Activated gamma-delta T cell treated with Interleukin-2 at 50 U/mL for 16 hours (primary cell): ENCODE measurements at places on chromosomes 2 and 18.

DNA sequence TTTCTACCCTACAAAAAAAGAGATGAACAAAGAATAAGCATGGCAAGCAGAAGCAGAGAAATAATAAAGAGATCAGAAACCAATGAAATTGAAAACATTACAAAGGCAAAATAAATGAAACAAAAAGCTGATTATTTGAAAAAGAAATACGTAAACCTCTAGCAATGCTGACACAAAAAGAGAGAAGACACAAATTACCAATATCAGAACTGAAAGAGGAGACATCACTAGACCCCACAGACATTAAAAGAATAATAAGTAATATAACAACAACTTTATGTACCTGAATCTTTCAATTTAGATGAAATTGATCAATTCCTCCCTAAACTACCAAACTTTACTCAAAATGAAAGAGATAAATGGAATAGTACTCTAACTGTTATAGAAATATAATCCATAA is 75.9 kb downstream of the TMEM163 start:
- DNase-seq: no peak

- no peak for DNase-seq
These were observed 58.3 kb upstream of the GALNT3 start for GRCh38 chr2:165852394-165852793.

DNA sequence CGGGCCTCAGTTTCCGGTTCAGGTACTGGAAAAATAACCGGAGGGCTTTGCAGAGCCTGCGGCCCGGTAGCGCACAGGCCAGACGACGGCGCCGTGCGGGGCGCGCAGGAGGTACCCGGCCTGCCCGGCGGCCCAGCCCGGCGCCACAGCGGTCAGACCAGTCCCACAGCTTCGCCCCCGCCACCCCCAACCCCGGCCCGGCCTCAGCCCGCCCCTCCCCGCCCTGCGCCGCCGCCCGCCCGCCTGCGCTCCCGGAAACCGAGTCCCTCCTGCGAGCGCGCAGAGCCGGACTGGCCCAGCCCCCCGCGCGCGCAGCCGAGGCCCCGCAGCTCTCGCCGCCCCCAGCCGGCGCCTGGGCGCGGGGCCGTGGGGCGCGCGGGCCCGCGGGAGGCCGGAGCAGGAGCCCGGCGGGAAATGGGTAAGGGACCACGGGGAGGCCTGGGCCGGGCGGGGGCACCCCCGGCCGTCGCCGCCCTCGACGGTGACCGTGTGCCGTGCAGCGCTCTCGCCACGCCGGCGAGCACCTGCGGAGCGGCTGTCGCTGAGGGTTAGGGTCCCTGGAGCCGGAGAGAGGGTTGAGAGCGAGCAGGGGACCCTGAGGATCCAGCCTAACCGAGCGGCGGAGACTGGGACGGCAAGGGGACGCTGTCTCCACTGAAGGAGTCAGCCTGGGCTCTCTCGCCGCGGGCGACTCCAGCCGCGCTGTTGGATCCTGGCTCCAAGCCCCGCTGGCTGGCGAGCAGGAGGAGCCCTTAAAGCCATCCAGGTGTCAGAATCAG is 16.5 kb upstream of the PSD4 start:
- peak; percentile 38 for DNase-seq

DNA sequence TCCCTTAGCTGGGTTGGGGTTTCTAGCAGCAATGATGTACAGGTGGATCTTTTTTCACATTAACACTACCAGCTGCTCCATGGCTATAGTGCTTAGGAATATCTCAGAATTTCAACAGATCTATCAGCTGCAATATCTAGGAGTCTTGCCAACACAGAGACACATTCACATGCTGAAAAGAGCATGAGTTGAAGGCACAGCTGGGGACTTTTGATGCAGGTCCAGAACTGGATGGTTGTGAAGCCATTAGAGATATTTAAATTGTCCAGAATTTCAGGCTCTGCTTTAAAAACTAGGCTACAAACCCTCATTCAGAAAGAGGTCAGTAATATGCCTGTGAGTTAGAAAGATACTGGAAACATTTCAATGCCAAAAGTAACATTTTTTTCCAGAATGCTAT is 122.2 kb upstream of the CCDC195 start:
- no peak for DNase-seq

- DNase-seq: no peak
These were observed 2.1 kb upstream of the TANC1 start for GRCh38 chr2:158966312-158966711.

DNA sequence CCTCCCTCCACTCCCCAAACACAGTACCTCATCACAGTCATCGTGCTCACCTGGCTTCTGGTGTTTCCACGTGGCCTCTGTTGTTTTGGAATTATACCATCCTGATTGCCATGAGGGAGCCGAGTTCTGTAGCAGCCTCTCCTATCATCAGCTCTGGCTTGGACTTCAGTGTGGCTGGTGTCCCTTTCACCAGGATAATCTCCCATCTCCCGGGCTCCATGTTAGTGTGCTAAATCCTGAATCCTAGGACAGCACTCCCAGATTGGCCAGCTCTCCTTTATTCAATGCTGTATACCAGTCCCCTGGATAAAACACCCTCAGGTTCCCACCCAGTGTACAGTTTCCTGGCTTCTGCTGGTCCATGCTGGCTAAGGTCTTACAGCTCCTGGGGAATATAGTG is 53.3 kb downstream of the LONRF2 start:
- DNase-seq: no peak

- DNase-seq: no peak
These were observed 345.3 kb upstream of the CDH20 start for GRCh38 chr18:60987963-60988362.

DNA sequence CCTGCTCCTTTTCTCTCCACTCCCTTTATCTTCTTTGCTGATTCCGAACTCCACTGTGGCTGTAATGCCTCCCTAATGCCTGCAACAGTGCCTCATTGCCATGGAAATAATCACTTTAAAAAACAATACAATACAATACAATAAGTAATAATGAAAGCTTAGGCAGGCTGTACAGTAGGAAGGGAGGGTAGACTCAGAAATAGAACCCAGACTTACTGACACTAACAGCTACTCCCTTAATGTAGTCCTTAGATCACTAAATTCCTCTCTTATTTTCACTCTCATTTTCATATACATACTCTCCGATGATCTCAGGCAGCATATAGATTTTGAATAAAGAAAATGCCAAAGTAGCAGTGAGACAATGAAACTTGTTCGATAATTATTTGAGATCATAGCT is 70.2 kb downstream of the DLGAP1 start:
- no peak for DNase-seq

DNA sequence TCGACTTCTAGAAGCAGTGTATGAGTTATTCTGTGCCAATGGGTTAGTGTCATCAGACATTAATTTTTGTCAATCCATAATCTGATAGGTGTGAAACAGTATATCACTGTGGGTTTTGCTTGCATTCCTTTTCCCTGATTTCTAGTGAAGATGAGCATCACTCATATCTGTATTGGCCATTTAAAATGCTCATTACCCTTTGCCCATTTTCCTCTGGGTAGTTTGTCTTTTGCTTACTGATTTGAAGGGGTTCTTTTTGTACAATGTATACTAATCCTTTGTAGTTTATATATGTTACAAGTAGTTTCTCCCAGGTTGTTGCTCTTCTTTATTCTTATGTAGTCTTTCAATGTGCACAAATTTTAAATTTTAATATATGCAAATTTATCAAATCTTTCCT is 152.2 kb downstream of the TPGS2 start:
- DNase-seq: no peak

GRCh38 chr18:38025433-38026038 is 459.9 kb upstream of the CELF4 start:
- DNase-seq: no peak

DNA sequence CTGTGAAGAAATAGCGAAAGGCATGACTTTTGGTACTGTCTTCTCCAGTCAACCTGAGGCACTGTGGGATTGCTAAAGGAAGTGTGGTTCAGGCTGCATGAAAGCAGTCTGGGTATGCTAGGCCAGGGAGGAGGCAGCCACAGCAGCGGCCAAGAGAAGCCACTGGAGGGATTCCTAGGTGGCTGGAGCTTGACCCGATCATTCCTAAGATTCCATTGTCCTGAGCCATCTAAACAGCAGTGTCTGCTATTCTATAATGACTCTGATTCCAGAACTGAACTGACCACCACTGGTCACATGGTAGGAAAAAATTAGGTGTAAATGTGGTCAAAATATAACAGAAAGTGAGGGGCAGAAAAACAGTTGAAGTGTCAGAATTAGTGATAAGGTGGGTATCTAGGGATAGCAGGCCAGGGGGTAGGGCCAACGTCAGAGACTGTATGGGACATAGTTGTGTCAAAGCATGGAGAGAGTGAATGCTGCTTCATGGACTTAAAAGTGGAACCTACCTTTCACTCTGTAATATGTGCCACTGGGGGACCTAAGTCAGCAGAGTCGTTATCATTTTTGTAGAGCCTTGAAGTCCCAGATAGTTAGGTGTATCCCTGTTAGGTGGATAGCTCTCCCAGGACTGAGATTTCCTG is 204.6 kb downstream of the CTNNA2 start:
- no peak for DNase-seq

GRCh38 chr2:72694715-72695496 is 130.9 kb downstream of the EXOC6B start:
- no peak for DNase-seq

GRCh38 chr2:48438266-48438665 is 91.7 kb upstream of the STON1 start:
- no peak for DNase-seq

- DNase-seq: peak; percentile 29
These were observed 1.9 kb downstream of the MEX3C start for GRCh38 chr18:51195451-51196117.

DNA sequence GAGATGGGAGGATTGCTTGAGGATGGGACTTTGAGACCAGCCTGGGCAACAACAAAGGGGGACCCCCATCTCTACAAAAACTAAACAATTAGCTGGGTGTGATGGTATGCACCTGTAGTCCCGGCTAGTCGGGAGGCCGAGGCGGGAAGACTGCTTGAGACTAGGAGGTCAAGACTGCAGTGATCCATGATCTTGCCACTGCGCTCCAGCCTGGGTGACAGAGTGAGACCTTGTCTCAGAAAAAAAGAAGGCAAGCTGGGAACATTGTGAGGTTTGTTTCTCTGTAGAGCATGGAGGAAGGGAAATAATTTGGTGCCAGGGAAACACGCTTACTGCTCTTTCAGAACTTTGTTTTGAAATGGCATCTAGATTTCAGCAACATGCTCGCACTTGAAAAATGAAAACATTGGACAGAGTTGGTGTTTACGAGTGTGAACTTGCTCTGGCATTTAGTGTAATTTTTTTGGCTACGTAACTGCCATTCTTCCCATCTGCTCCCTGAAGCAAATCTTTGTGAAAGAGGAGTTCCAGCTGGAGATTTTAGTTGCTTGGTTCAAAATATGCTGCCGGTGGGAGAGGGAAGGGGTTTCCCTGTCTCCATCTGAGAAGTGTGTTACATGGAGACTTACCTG is 125.6 kb upstream of the DLX2 start:
- DNase-seq: no peak

GRCh38 chr18:13221869-13222855 is 3.6 kb downstream of the LDLRAD4 start:
- no peak for DNase-seq

DNA sequence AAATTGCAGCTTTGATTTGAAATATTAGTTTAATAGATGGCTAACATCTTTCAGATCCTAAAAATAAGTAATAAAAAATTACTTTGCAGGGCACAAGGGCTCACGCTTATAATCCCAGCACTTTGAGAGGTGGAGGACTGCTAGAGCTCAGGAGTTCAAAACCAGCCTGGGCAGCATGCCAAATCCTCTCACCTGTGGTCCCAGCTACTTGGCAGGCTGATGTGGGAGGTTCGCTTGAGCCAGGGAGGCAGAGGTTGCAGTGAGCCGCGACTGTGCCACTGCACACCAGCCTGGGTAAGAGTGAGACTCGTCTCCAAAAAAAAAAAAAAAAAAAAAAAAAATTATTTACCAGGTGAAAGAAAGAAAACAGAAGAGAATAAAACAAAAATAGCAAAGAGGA is 449.8 kb downstream of the NRXN1 start:
- DNase-seq: no peak

DNA sequence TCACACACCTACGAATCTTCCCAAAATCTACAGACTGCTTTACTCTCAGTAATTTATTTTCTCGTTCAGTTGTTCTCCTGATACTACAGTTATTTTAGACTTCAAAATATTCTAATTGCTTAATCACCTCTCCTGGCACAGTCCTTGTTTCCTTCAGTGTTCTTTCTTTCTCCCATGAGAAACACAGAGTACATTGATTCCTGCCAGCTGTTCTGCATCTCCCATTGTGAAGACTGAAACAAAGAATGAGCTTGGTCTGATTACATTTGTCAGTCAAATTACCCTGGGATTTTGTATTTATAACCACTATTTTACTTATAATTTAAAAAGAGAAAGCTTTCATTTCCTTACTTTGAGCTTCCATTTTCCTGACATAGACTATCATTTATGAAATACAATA is 63.9 kb upstream of the TANK start:
- no peak for DNase-seq

DNA sequence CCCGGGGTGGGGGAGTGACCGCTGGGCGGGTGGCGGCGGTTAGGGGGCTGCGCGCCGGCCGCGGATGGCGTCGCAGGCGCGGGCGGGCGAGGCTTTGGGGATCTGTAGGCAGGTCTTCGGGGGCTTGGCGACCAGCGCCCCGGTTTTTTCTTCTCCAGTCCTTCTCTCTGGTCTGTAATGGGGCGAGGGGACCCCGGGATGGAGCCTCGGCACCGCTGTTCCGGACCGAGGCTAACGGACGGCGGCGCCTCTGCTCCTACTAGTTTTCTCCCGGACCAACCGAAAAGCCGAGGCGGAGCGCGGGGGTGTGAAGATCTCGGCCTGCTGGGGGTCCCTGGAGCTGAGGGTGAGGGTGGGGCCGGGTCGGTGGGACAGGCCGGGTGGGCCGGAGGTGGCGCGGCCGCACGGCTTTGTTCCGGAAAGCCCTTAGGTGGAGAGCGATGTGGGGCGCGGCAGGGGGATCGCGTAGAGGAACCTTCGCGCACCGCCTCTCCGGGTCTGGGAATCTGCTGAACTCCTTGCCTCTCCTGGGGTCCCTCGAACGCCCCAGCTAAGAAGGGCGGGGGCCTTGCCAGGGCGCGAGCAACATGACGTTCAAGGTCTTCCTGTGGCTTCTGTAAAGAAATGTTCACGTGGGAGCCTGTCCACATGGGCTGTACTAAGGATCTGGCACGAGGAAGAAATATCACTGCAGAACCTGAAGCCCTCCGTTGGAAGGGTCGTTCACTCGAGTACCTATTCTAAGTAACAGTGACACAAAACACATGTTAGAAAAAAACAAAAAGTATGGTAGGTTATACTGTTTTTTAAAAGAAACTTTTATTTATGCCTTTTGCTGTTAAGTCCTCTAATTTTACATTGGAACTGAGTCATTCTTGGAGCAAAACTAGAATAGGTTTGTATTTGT is 861 bp downstream of the SLC39A10 start:
- DNase-seq: peak; percentile 66
